ENCODE measurements at places on chromosomes 12 and 14.

- DNase-seq: no peak
Observed at GRCh38 chr14:46582826-46583225, 68.8 kb downstream of the RPL10L start.

DNA sequence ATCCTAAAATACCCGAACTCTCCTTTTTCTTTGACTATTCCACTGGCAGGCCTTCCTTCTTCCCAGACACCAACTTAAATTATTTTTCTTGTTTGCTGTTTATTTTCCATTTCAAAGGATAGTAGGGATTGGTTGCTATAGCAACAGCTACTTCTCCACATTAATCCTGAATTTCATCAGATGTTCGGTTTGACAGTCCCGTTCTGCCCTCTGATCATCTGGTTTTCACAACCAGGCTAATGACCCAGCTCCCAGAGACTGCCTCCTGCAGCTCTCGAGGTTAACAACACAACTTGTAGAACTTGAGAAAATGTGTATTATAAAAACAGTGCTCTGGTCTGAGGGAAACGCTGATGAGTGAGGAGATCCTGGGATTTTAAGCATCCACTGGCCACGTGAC is 45.5 kb downstream of the NUAK1 start:
- no peak for DNase-seq

GRCh38 chr14:32366256-32366879 is 37.3 kb downstream of the AKAP6 start:
- no peak for DNase-seq

- DNase-seq: no peak
Observed at GRCh38 chr14:31660191-31660590, 99.0 kb downstream of the NUBPL start.

GRCh38 chr14:73463411-73463810 is 5.1 kb upstream of the NUMB start:
- DNase-seq: no peak

GRCh38 chr14:85580536-85581140 is 50.7 kb downstream of the FLRT2 start:
- DNase-seq: no peak

Measured in germinal center (tissue), 1 donor.